ENCODE measurements at places on chromosomes 5 and 9.
A peak's percentile ranks its signal among the peaks of the same experiment; 100 is the strongest.

- DNase-seq = no peak
Measured at GRCh38 chr5:175133185-175133584, 310.8 kb downstream of the DRD1 start.

- DNase-seq = no peak
Measured at GRCh38 chr9:19411316-19411715, 2.5 kb downstream of the ACER2 start.

DNA sequence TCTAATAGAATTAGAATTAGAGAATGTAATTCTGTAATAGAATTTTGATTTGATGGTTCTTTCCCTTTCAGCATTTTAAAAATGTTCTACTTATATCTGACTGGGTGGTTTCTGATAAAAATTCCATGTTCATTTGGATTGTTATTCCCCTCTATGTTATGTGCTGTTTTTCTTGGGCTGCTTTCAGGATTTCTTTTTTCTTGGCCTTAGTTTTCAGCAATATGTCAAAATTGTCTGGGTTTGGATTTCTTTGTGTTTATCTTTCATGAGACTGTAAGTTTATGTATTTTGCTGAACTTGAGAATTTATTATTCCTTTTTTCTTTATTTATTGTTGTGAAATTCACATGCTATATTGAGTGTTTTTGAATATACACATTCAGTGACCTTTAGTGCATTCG is 189.1 kb downstream of the RANBP17 start:
- DNase-seq = no peak

DNA sequence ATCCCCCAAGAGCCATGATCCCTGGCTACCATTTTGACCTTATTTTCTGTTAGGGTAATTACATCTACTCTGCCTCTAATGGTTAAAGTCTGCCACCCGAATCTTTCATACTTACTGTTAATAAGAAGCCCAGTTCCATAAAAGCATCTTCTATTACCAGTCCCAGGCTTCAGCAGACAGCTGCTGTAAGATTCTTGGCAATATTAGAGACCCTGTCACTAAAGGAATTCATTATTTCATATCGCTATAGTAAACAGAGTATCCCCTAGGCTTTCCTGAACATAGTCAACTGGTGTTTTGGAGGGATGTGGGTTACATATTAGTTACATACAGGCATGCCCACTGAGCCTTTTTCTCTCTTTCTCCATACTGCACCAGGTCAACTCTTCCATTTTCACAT is 608.7 kb upstream of the SEMA6A start:
- no peak for DNase-seq

DNA sequence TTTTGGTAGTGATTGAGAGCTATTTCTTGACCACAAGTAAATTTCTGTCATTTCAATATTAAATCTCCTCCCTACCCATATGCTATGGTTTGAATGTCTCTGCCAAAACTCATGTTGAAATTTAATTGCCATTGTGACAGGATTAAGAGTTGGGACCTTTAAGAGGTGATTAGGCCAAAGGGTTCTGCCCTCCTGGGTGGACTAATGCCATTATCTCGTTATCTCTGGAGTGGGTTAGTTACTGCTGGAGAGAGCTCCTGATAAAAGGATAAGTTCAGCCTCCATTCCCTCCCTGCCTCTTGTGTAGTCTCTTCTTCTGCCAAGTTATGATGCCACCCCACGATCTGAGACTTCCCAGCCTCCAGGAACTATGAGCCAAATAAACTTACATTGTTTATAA is 3.6 kb upstream of the DRD1 start:
- DNase-seq = no peak

DNA sequence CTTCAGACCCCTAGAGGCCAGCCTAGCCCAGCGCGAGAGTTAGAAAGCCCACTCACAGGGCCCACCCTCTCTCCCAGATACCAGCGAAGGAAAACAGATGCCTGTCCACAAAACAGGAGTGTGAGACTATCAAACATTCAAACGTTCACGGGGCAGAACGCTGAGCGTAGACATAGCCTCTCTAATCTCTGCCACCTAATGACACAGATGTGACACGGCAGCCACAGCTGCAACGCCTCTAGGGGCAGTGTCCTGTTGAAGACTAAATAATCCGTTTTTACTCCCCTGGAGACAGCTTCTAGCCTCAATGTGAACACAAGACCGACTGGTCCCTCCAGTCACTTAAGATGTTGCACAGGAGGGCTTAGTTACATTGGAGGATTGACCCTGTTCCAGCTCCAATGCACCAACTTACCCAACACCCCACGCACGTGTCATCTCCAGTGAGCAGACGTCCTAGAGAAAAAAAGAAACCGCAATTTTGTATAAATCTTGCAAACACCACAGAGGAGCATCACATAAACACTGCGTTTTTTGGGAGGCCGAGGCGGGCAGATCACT is 14.3 kb downstream of the DIPK1B start:
- no peak for DNase-seq

DNA sequence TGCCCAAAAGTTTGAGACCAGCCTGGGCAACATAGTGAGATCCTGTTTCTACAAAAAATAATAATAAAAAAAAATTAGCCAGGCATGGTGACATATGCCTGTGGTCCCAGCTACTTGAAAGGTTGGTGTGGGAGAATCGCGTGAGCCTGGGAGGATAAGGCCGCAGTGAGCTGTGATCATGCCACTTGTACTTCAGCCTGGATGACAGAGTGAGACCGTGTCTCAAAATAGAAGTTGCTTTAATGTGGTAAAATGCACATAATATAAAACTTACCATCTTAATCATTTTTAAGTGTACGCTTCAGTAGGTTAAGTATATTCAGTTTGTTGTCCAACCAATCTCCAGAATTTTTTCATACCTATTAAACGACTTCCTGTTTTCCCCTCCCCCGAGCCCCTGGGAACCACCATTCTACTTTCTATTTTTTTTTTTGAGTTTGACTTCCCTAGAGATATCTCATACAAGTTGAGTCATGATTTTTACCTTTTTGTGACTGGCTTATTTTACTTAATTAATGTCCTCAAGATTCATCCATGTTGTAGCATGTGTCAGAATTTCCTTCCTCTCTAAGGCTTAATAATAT is 120.1 kb upstream of the POC5 start:
- no peak for DNase-seq

GRCh38 chr5:165448753-165449152 is 1943.3 kb downstream of the MAT2B start:
- no peak for DNase-seq

- DNase-seq = no peak
Measured at GRCh38 chr5:90142541-90142940, 267.0 kb downstream of the CETN3 start.

- no peak for DNase-seq
Measured at GRCh38 chr5:107099506-107099905, 571.2 kb downstream of the EFNA5 start.

- no peak for DNase-seq
Measured at GRCh38 chr5:30891660-30892059, 301.8 kb upstream of the CDH6 start.

DNA sequence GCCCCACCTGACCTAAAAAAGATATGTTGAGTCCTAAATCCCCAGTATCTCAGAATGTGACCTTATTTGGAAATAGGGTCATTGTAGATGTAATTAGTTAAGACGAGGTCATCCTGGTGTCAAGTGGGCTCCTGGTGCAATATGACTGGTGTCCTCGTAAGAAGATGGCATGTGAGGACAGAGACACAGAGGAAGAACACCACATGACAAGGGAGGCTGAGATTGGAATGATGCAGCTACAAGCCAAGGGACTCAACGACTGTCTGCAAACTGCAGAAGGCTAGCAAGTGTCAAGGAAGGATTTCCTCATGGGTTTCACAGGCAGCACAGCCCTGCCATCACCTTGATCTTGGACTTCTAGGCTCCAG is 100.4 kb upstream of the DAP start:
- DNase-seq = no peak

- DNase-seq = no peak
Measured at GRCh38 chr9:73916016-73916673, 581.0 kb upstream of the RORB start.

- DNase-seq = peak; percentile 88
Measured at GRCh38 chr5:141475625-141476131, at the start of gene PCDHGC3. PCDHGC3 (plus strand) TSS chr5:141475966; CDS start chr5:141476117, 151 bp downstream.

GRCh38 chr5:54703565-54704255 is 186.2 kb downstream of the SNX18 start:
- DNase-seq = no peak

- no peak for DNase-seq
Measured at GRCh38 chr5:60835554-60835953, 8.5 kb downstream of the ELOVL7 start.

DNA sequence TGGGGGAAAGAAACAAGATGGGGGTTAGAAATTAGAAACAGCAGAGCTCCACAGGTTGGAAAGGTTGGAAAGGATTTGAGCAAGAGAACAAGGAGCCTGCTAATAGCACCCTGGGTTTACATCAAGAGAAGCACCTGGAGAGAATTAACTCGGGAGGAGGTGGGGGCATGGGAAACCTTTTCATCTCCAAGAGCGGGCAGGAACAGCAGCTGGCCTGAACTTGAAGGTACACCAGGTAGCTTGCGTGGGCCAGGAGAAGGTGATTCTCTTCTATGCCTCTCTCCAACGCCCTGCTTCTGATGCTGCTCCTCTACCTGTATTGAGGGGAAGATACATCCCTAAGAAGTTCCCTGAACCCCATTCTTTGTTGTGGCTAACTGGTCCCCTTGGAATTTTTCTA is 37.1 kb upstream of the GLRX start:
- no peak for DNase-seq

DNA sequence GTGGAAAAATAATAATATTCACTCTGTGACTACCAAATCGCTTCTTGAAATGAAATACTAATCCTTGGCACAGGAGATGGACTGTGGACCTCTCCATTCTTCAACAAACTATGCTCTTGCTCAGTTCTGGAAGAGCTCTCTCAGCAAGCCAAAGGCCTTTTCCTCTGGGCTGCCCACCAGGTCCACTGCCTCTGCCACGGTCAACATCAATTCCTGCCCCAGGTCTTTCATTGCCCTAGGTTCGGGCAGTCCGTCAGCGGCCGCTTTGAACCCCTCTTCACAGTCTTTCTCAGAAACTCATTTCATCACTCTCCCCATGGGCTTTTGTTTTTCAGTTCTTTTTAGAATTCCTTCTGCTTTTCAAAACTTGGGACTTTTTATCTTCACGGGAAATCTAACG is 64.9 kb downstream of the GNAQ start:
- DNase-seq = no peak

GRCh38 chr5:132438917-132439316 is 51.7 kb downstream of the IRF1 start:
- no peak for DNase-seq

- DNase-seq = no peak
Measured at GRCh38 chr9:9881692-9882091, 731.1 kb downstream of the PTPRD start.

- DNase-seq = no peak
Measured at GRCh38 chr9:83198371-83198770, 135.4 kb upstream of the RASEF start.

- no peak for DNase-seq
Measured at GRCh38 chr9:33939924-33940874, 108.5 kb downstream of the UBAP2 start.

GRCh38 chr9:128099932-128100491 is 27.5 kb downstream of the PTGES2 start:
- DNase-seq = no peak

- DNase-seq = no peak
Measured at GRCh38 chr5:98941131-98941883, 12.5 kb upstream of the CHD1 start.

DNA sequence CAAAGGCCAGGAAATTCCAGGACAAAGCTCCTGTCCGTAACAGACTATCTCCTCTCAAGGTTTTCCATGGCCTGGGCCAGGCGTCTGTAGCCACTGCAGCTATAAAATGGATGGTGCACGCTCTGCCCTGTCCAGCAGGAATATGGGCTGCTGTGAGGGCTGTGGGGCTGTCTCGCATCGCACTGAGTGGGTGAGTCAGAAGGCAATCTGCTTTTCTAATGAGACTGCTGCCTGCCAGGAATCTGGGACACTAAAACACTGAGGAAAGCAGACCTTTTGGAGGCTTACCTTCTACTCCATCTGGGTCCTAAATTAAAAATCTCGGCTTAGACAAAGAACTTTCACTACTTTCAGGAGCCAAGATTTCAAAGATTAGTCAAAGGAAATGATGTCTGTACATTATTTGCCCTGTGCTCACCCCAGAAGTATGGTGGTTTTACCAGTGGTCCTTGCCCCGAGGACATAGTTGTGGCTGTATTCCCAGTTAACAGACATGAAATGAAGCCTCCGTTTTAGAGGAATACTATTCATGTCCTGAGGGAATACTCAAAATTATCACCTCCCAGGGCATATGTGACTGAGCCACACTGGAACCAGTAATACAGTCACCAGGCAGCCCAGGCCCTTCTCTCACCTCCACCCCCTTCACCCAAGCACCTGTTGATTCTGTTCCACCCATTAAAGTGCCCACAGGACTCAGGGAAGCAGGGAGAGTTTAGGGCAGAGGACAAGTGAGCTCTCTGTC is 56.4 kb downstream of the PFDN1 start:
- DNase-seq = no peak

DNA sequence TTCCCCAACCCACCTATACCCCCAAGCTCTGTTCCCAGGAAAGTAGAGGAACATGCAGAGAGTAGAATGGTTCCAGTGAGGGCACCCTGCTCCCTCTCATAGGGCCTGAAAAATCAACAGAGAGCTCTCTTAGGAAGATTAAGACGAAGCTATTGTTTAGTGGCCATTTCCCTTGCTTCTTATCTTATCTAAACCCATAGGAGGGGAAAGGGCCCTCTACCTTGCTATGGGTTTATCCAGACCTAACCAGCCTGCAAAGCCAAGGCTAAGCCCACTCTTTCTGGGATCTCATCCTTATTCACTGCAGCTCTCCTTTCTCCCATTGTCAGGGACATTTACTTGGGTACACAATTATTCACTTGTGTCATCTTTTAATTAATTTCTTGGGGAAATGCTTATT is 39.3 kb upstream of the HK3 start:
- DNase-seq = no peak

DNA sequence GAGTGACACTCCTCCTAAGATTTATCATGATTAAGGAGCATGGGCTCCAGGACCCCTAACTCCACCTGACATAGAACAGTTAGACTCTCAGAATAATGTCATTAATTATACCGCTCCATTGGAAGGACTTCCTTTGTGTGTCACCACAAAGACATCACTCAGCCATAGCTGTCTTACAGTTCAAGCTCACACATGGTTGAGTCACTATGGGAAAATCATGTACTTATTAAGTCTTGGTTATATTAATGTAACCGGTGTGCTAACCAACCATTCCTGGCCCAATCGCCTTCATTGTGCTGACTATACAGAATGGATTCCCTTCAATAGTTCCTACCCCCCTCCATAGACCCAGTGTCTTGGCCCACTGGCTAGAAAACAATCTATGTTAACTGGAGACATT is 10.9 kb upstream of the MCCC2 start:
- no peak for DNase-seq

Data from right renal pelvis (tissue), 4 donors.